ENCODE measurements at places on chromosomes 13 and 19. TPM values are rescaled to one million over a fixed set of nuclear protein-coding genes. Genes with fewer than 3 reads are reported as not detected.
A peak's percentile ranks its signal among the peaks of the same experiment; 100 is the strongest.

DNA sequence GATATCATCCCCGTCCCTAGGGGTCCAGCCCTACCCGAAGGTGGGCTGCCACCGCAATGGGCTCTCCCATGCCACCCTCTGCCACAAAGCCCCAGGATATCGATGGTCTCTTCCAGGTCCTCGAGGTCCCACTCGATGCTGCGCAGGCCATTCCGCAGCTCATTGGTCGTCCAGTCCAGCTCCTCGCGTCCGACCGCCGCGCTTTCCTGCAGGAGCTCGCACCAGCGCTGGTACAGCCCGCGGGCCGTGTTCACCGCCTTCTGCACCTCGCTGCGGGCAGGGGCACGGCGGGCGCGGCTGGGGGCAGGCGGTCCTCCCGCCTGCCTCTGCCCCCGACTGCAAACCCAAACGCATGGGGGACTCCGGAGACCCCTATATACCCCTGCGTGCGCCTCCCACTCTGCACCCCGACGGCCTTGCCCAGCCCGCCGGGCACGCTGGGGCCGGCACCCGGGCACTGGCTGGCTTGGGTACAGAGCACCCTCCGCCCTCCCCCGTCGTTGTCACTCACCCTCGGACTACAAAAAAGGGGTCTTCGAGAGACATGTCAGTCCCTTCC lies 468 bp downstream of the STX10 start:
- DNase-seq = peak; percentile 28

- DNase-seq = no peak
These were observed 138.7 kb downstream of the KDM4B start for GRCh38 chr19:5107432-5108122.

ERICH4 gene
- not detected for polyA plus RNA-seq

DNA sequence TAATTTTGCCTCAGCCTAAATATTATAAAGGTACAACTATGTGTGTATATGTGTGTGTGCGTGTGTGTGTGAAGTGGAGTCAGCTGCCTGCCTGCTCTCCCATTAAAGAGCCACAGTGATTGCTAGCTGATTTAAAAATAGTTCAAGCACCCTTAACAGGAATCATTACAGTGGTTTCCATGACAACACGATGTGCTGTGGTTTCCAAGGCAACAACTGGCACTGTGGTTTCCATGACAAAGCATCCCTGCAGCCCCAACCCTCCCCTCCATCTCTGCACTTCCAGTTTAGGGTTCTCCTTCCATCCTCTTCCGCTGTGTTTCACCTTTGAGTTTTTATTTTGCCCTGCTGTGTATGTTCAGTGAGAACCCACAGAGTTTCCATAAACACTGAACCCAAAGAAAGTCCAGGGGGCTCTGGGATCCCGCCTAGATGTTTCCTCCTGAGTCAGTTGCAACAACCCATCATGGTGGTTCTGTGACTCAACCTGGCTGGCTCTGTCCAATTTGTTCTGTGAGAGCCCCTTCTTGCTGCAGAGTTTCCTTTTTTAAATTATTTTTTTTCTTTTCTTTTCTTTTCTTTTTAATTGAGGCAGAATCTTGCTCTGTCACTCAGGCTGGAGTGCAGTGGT lies 7.1 kb upstream of the PNMA8A start:
- no peak for DNase-seq
